Uterus (tissue), 4 donors: ENCODE measurements at places on chromosomes 2 and 18. TPM values are rescaled to one million over a fixed set of nuclear protein-coding genes. Genes with fewer than 3 reads are reported as not detected.

Gene MYO3B
- total RNA-seq: 0.09 TPM

Gene IL18RAP
- total RNA-seq: 0.51 TPM

Gene MIB1
- total RNA-seq: 121 TPM

Gene RNF152
- 42.2 TPM for total RNA-seq

Gene DES
- 578 TPM for total RNA-seq

Gene DUSP19
- total RNA-seq: 12.4 TPM

Gene AMER3
- 0.21 TPM for total RNA-seq

Gene KATNAL2
- total RNA-seq: 2.8 TPM

Gene ELOA2
- not detected for total RNA-seq

Gene G6PC2
- total RNA-seq: not detected

Gene ALKAL2
- 3.3 TPM for total RNA-seq

Gene SERPINB7
- total RNA-seq: not detected

Gene TMEM198
- 5.1 TPM for total RNA-seq

Gene CPO
- total RNA-seq: not detected

Gene SLC4A3
- total RNA-seq: 2.3 TPM

Gene STPG4
- total RNA-seq: 1.0 TPM

Gene LIPG
- total RNA-seq: not detected

Gene CD8B
- not detected for total RNA-seq

Gene GBX2
- not detected for total RNA-seq

Gene ZNF396
- total RNA-seq: 0.26 TPM

Gene SNRNP200
- total RNA-seq: 35.0 TPM

Gene DSC2
- total RNA-seq: 17.9 TPM

Gene IL1A
- total RNA-seq: 0.41 TPM

Gene TWIST2
- 97.6 TPM for total RNA-seq

Gene ARHGAP28
- total RNA-seq: 1.0 TPM

Gene PROC
- not detected for total RNA-seq

Gene GAREM2
- total RNA-seq: 5.1 TPM

Gene PROKR1
- 0.27 TPM for total RNA-seq

Gene FBXO15
- 0.76 TPM for total RNA-seq

Gene UGT1A5
- total RNA-seq: not detected

Gene GKN1
- not detected for total RNA-seq
